Activated T-cell treated with anti-CD3 and anti-CD28 coated beads for 1 hour (primary cell): ENCODE measurements at places on chromosomes 6 and 20.

DNA sequence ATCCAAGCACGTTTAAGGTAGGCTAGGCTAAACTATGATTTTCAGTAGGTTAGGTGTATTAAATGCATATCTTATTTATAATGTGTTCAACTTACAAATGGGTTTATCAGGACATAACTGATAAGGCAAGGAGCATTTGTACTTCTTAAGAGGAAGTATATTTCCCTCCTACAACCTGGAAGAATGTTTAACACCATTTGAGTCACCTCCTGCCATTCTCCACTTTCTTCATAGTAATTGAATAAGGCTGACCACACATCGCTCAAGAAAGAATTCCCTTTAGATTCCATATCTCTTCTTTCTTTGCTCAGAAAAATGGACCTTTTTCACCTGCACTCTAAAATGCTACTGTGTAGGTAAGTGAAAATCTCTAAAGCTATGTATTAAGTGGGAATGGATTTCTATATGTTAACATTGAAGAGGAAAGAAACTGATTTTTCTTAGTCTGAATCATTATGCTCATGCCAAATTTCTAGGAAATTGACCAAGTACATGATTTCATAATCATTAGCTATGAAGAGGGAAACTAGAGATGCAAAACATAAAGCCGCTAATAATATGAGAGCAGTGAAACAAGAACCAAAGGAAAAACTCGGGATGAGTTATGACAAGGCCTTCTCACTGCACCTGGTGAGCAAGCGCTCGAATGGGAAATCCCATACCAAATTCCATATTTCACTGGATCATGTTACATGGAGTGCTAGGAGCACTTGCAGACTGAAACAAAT is 210.4 kb downstream of the ALDH8A1 start:
- no peak for DNase-seq

DNA sequence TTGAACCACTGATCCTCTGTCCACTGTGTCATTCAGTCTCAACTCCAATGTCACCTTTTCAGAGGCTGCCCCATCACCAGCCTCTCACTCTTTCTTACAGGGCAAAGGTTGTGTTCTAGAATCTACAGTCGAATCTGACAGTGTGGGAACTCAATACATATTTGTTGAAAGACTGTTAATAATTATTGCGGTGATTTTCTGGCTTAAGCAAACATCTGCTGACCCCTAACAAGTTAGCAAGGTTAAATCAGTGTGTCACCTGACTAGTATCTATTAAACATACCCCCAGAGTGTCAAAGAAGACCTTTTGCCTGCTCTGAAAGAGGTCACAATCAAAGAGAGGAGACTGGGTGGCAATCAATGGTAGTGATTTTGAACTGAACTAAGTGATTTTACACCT is 41.9 kb downstream of the ELOVL2 start:
- no peak for DNase-seq

DNA sequence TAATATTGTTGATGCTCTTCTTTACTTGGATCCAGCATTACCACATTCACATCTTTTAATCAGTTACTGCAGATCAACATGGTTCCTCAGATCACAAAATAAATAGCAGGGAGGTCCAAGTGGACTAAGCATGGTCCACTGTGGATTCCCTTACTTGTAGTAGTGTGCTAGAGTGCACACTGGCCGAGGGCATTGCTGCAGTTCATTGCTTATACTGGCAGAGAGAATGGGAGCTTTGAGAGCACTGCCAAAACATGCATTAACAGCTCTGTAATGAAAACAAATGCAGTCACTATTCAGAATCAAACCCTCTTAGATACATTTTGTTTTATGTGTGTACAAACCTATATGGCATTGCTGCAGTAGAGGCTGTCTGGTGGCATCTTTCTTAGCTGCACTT is 471.5 kb downstream of the CD109 start:
- no peak for DNase-seq

GRCh38 chr6:43716099-43716498 is 28.5 kb upstream of the MRPS18A start:
- DNase-seq = no peak

DNA sequence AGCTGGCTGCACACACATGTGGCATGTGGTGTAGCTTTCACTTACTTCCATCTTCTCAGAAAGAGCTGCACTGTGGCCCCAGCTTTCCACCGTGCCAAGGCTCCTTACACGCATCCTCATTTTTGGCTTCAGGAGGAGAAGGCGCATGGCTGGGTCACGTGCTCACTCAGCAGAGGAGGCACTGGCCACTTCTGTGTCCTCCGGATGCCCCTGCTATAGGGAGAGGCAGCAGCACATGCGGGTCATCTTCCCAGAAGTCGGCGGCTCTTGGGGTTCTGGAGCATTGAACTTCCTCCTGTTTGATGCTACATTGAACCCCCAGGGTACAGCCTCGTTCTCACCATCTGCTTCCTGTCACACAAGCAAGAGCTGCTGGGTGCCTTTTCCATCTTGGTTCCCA is 111.3 kb downstream of the FAM120B start:
- DNase-seq = no peak

- no peak for DNase-seq
Observed at GRCh38 chr6:166640342-166641043, 13.4 kb upstream of the RPS6KA2 start.

GRCh38 chr20:63134201-63134612 is 81.7 kb downstream of the YTHDF1 start:
- DNase-seq = no peak

GRCh38 chr6:159079367-159079766 is 34.6 kb upstream of the TAGAP start:
- no peak for DNase-seq

DNA sequence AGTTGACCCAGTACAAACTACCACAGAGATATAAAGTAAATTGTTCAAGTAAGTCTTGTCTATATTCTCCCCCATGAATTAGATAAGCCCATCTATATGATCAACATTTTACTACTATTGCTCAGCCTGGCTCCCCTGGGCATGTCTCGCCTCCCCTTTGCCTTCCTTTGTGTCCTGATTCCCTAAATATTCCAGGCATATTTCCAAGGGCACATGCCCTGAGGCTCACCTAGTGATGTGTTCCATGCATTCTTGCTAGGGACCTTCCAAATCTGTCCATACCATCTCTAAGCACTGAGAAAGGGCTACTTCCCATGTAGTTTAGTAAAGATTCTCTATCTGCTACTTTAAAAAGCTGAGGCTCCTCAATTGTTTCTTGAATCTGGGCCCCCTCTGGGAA is 309.5 kb upstream of the PRND start:
- DNase-seq = no peak

DNA sequence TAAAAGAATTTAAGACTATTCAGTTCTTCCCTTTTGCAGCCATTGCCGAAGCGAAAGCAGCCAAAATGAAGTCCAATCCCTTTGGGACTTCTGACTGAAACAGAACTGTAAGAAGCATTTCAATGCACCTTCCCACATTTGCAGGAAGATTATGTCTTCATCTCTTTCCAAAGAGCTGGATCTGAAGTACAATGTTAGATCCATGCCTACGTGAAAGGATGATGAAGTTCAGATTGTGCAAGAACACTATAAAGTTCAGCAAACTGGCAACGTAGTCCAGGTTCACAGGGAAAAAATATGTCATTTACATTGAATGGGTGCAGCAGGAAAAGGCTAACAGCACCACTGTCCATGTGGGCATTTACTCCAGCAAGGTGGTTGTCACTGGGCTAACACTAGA is 6.0 kb upstream of the FILIP1 start:
- no peak for DNase-seq

- no peak for DNase-seq
Observed at GRCh38 chr6:11208267-11208666, 24.2 kb downstream of the NEDD9 start.

GRCh38 chr20:49729780-49730179 is 16.1 kb upstream of the B4GALT5 start:
- DNase-seq = no peak

DNA sequence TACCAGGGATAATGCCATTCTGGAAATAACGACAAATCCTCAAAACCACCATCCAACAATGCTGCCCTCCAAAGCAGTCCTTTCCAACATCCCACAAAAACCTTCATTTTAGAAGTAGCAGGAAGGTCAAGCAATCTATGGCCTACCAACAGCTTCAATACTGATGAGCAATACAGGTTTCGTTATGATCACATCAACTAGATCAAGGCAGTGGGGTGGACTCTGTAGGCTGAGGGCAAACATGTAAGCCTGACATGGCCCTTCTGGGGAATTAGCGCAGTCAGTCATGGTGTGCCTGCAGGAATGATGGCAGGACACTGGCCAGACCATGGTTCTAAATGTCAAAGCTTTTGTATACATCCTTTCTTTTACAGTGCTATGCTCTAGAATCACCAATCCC is 41.7 kb downstream of the EZR start:
- no peak for DNase-seq

DNA sequence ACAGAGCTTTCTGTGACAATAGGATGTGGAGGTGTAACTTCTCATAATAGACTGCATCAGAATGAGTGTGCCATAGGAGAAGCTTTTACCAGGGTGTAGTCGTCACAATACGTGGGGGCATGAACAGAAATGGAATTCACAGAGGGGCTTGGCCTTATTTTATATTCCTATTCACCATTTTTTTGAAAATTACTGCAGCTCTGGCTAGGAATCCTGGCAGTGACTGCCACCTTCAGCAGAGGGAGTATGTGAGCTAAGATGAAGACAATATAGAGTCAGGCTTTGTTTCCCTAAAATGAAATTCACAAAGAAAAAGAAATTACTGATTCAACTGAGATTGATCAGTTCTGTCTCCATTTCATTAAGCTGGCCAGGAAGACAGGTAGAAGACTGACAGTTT is 13.9 kb downstream of the TOMM6 start:
- DNase-seq = no peak

DNA sequence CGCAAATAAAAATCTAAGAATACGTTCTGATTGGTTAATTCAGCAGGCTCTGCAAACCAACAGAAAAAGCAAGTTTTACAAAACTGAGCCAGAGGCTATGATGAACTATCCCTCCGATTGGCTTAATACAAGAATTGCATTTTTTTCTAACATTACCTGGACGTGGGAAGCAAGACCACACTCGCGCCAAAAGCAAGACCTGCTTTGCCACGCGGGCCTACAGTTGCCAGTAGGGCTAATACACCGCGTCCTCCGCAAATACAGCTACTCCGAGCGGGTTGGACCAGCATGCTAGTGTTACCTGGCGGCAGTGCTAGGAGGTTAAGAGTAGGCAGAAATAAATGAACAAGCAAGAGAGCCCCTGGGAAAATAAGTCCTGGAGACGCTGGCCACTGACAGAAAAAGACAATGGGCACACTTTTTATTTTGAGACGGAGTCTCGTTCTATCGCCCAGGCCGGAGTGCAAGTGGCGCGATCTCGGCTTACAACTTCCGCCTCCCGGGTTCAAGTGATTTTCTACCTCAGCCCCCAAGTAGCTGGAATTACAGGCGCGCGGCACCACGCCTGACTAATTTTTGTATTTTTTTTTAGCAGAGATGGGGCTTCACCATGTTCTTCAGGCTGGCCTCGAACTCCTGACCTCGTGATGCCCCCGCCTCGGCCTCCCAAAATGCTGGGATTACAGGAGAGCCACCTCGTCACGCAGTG is 131.9 kb upstream of the BTN3A2 start:
- DNase-seq = no peak
